ENCODE measurements at places on chromosomes 2 and 18. TPM values are rescaled to one million over a fixed set of nuclear protein-coding genes. Genes with fewer than 3 reads are reported as not detected.

Gene APOB
- not detected for total RNA-seq

DNA sequence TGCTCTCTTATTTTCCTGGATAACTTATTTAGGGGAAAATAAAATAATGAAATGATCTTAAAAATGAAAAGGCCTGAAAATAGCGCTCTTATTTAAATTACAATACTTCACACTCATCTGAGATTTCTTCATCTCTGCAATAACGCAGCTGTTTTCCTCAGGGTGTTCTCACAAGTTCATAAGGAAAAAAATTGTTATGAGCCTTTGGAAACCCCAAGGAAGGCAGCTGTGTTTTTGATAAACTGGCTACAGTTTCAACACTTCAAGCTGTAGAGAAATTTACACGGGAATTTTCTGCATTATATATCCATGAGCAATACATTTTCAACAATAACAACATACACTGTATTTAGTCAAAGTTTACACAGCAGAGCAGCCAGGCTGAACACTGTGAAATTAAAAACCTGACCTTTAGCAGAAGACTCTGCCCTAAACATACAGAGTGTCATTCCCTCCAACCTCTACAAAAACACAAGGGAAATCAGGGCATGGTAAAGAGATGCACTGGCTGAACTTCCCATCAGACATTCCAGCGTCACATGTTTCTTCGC lies 959.6 kb downstream of the SLC4A3 start:
- H3K4me1 ChIP-seq: no peaks in the 10 kb centered on the region
- no peaks in the 10 kb centered on the region for H3K36me3 ChIP-seq
- H3K4me3 ChIP-seq: no peak overlapping the region
- H3K27me3 ChIP-seq: no peaks in the 10 kb centered on the region
- no peak for DNase-seq

GRCh38 chr2:49111456-49111855 lies 42.9 kb downstream of the FSHR start:
- no peaks in the 10 kb centered on the region for H3K27me3 ChIP-seq
- H3K27ac ChIP-seq: no peak overlapping the region
- no peaks in the 10 kb centered on the region for H3K4me1 ChIP-seq
- DNase-seq: no peak
- no peaks in the 10 kb centered on the region for H3K36me3 ChIP-seq

- DNase-seq: no peak
- H3K4me1 ChIP-seq: peaks cover 35% of the 10 kb centered on the region
- H3K4me3 ChIP-seq: no peak overlapping the region
- H3K36me3 ChIP-seq: peaks cover 8% of the 10 kb centered on the region
- no peaks in the 10 kb centered on the region for H3K27me3 ChIP-seq
Measured at GRCh38 chr2:20572221-20572620, 78.7 kb downstream of the HS1BP3 start.
